Upper lobe of left lung (tissue), 6 donors: ENCODE measurements at places on chromosomes 1 and 21. TPM values are rescaled to one million over a fixed set of nuclear protein-coding genes. Genes with fewer than 3 reads are reported as not detected.

- no peak for DNase-seq
Measured at GRCh38 chr1:219304227-219305226, 130.8 kb downstream of the LYPLAL1 start.

DNA sequence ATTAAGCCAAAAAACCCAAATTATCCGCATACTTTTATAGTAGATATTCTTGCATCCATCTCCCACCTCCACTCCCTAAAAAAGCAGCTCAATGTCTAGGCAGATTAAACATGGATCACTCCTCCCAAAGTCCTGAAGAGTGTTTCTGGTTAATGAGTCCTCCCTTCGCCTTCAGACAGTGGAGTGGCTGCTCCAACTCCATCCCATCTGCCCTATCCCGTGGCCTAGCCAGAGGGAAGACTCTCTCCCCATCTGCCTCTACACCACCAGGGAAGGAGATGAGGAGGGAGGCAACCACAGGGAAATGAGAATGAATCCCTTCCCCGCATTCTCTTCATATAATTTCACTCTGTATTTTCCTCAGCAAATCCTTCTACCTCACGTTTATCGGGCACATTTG is 103.8 kb downstream of the SLC45A1 start:
- no peak for DNase-seq

DNA sequence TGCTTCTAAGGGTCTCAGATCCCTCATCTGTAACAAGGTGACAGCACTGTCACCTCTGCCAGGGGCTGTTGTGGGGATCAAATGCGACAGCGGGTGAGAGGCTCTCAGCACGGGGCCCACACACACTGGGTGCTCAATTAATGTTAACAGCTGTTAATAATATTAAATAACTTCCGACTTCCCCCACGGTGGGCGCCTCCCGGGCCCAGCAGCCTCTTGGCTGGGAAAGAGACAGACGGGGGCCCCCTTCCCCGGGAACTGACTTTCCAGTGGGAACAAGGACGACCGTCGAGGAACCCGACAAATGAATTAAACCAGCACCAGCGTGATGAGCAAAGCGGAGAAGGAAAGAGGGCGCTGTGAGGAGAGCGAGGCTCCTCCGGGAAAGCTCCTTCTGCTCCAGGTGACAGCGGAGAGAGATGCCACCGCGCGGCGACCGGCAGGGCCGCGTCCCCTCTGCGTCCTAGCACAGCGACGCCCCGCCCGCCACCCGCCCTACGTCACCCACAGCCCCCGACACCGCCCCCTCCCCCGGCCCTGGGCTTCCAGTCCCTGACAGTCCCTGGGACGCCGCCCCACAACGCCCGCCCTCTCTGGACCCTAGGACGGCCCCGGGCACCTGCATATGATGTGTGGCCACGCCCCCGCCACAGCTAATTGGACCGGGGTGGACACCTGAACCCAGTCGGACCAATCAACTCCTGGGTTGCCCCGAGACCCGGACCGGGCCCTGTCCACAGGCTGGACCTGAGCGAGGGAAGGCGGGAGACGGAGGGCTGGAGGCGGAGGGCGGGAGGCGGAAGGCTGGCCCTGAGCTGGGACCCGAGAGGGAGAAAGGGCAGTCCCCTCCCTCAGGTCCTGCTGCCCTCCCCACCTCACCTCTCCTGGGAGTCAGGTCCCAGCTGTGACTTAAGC is 38.2 kb downstream of the MATN1 start:
- DNase-seq = peak; percentile 85

- DNase-seq = no peak
Measured at GRCh38 chr21:45670731-45671130, 27.2 kb downstream of the PCBP3 start.

DNA sequence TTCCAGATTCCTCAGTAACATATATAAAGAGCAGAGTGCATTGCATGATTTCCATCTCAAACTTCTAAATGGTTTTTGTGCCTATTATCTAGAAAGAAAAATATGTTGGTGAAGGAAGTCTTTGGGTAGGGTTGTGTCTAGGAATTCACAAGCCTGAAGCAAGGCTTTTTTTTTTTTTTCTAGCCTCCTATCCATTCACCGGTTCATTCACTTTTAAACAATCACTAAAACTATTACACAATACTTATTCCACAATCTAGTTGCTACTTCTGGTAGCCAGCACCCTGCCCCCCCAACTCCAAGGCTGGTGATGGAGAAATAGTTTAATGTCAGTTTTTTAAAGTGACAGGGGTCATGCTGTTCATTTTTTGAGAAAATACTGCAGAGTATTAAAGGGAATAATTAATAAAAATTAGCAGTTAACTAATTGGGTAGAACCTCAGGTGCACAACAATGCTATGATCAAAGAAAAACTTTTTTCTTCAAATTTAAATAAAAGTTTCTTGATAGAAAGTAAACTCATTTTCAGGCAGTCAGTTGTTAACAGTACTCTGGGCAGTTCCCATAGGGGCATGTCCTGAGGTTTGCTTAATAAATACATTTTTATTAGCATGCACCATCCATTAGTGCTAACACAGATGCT is 10.9 kb downstream of the IRF2BP2 start:
- DNase-seq = no peak

DNA sequence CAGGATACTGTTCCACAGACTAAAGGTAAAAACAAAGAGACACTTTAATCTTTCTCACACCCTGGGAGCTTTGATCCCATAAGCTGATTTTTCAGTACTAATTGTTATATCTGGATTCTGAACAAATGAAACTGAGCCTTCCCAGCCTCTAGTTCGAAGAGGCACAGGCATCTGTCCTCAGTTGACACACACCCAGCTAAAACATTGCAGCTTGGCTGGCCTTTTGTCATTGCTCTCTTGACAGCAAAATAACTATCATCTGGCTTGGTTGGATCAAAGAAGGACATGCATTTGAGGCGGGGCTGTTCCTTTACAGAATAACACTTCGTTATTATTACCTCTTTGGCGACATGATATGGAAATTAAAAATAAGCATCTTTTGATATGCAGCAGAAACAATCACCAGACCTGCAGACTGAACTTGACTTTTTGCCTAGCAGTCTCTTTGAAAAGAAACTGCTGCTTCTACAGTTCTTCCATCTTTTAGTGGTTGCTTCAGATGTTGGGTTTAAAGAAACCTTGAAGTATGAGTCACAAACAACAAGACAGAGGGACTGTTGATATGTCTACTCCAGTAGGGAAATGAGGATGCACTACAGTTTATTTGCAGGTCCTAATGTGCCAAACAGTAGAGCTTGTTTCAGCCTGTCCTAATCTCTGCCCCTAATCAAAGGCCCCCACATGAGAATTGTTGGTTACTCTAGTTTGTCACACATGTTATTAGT is 166.5 kb downstream of the TPR start:
- no peak for DNase-seq

GRCh38 chr1:3741566-3742438 is 10.4 kb upstream of the CCDC27 start:
- DNase-seq = no peak

DNA sequence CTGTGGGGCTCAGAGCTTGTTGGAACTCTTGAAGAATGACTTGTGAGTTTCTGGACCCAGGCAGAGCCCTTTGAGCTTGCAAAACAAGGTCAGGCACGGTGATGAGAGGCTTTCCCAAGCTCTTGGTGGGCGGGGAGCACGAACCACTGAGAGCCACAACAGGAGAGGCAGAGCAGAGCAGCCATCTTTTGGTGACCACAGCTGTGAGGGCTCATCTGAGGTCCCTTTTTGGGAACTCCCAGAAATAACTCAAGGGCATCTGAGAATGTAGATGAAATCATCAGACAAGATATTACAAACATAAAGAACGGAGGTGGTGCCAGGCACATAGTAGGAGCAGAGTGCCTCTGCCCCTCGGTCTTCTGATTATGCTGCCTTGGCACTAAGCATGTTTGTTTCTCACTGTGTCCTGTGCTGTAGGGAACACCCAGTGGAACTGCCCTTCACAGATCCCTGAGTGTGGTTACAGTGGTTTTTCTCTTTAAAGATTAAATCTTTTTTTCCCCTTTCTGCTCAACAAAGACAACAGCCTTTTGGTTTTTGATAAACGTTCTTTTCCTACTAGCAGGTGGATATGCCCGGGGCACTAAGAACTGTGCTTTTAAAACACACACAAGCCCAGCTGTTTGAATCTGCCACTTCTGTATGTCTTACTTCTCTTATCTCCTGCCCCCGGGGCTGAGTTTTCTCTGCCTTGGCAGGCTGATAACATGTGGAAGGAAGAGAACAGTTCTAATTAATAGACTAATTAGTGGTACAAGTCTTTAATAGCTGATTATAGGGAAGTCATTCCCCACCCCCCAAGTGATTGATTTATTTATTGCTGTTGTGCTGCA is 37.7 kb downstream of the CD34 start:
- no peak for DNase-seq

GRCh38 chr1:54132495-54132894 is 20.3 kb downstream of the CDCP2 start:
- no peak for DNase-seq

- DNase-seq = peak; percentile 84
Measured at GRCh38 chr1:234980645-234981396, 147.8 kb downstream of the TOMM20 start.

DNA sequence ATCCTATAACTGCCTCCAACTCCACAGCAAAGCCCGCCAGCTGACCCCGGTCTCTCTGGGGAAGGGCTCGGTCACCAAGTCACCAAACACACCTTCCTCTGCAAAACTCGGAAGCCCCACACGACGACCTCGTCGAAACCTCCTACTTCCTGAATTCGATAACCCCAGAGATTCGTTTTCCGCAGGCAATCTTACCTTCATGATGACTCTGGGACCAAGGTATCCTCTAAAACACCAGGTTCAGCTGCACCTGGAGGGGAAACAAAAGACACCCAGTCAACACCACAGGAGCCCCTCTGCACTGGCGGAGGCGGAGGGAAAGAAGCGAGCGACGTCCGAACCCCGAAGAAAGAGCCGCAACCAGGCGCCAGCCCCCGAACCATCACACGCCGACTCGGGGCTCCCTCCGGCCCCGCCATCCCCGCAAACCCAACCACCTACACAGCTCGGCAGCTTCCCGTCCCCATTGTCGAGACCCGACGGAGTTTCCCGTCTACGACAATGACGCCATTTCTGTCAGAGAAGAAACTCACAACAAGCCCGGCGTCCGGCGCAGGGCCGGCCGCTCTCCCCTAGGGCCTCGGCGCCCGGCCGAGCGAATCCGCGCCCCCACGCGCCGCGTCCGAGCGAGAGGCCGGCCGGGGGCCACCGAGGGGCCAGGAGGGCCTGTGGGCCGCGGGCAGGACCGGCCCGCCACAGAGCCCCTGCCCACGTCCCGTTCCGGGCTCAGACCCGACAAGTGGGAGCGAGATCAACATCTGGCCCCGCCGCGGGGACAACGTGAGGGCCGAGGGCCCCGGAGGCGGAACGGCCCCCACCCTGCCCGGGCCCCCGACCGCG is 1.0 kb downstream of the ARID4B start:
- DNase-seq = peak; percentile 59

GRCh38 chr1:212461916-212462660 is 29.4 kb downstream of the NENF start:
- DNase-seq = no peak

The PACC1 gene
- 10.5 TPM for total RNA-seq

The AXDND1 gene
- 0.44 TPM for total RNA-seq

The ZNF648 gene
- total RNA-seq = 0.39 TPM

The DENND2C gene
- 4.4 TPM for total RNA-seq

The FAM177B gene
- total RNA-seq = 0.64 TPM
